ENCODE measurements at places on chromosomes 5 and 9. TPM values are rescaled to one million over a fixed set of nuclear protein-coding genes. Genes with fewer than 3 reads are reported as not detected.

TMEM252 gene
- total RNA-seq: 0.67 TPM

NHP2 gene
- 136 TPM for total RNA-seq

INSL6 gene
- not detected for total RNA-seq

PLCXD3 gene
- 7.4 TPM for total RNA-seq

SLC1A1 gene
- total RNA-seq: 6.0 TPM

PAX5 gene
- total RNA-seq: not detected

KCTD16 gene
- total RNA-seq: 3.0 TPM

PCDHGB3 gene
- total RNA-seq: 1.2 TPM

MYMK gene
- total RNA-seq: not detected

Measured in type B pancreatic cell (in vitro differentiated cells).